AG08395 (cell line): ENCODE measurements at places on chromosomes 13 and 19.

DNA sequence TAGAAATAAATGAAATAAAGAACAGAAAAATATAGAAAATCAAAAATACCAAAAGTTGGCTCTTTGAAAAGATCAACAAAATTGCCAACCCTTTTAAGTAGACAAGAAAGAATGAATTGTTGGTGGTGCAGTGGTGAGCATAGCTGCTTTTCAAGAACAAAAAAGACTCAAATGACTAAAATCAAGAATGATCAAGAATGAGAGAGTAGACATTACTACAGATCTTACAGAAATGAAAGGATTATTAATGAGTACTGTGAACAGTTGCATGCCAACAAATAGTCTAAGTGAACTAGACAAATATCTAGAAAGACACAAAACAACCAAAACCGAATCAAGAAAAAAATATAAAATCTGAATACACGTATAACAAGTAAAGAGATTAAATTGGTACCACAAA is 53.9 kb downstream of the FNDC3A start:
- DNase-seq: no peak

DNA sequence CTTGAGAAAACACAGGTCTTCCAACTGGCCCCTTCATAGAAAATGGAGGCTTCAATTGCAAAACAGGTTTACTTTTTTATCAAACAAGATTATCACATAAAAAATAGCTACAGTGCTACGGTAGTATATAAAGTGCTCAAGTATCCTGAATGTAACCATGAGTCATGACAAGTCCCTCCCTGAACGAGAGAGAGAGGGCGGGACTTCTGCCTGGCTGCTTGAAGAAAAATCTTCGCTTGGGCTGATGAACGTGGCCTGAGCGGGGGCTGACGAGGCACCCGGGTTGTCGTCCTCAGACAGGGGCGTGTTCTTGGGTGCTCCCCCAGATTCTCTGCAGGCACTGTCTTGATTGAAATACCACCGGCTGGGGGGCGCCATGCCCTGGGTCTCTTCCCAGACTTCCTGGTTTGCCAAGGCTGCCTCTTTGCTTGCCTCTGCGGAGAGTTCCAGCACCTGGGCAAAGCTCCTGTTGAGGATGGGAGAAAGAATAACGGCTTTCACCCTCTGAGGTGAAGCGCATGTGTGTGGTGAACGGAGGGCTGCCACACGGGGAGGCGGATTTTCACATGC is 23.2 kb upstream of the CPAMD8 start:
- peak; percentile 58 for DNase-seq

- peak; percentile 90 for DNase-seq
Measured at GRCh38 chr19:40687525-40688016, 2.9 kb downstream of the NUMBL start.

GRCh38 chr13:65746406-65746921 is 1483.7 kb downstream of the PCDH9 start:
- DNase-seq: no peak

DNA sequence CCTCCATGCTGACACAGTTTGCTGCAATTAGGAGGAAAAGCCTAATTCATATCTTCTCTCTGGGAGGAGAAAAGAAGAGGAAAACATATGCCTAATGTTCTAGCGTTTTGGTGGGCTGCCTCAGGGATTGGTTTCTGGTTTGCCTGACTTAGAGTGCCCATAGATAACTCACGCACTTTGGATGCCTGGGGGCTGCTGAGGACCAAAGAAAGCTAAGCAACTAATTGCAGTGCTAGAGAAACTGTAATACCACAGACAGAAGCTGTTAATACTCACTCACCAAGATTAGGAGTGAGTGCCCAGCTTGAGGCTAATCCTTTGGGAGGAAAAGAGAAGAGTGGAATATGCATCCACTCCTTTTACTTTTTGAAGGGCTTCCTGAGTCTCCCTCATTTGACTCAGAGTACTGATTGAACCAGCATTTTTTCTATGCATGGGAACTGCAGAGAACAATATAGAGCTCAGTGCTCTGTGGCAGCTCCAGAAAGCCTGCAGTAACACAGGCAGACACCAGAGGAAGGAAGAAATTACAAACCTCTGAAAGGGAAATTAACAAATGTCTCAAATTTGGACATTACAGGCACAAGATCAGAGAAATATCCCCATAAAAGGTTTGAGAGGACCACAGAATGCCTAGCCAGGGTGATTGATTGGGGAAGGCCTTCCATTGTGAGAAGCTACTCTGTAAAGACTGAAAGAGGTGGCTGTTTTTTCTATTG is 666.4 kb downstream of the OLFM4 start:
- DNase-seq: no peak

- DNase-seq: peak; percentile 82
Measured at GRCh38 chr13:51643882-51644281, 59.6 kb downstream of the WDFY2 start.

- DNase-seq: no peak
Measured at GRCh38 chr19:32396046-32396652, 9.4 kb upstream of the DPY19L3 start.

GRCh38 chr19:5108123-5108596 is 139.2 kb downstream of the KDM4B start:
- no peak for DNase-seq

DNA sequence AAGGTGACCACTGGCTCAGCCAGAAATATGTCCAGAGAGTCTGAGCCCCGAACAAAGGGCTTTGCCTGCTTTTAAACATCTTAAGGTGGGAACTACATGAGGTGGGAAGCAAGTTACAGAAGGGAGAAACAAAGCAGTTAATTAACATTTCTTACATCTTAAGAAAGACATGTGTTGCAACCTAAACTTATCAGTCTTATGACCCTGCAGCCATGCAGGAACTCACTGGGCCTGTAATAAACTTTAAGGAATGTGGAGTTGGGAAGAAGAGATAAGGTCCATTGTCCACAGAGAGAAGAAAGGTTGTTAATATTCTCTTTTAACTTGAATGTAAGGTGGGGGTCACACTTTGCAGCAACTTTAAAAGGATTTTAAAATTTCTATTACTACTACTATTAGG is 46.8 kb upstream of the CYP2A7 start:
- DNase-seq: no peak

DNA sequence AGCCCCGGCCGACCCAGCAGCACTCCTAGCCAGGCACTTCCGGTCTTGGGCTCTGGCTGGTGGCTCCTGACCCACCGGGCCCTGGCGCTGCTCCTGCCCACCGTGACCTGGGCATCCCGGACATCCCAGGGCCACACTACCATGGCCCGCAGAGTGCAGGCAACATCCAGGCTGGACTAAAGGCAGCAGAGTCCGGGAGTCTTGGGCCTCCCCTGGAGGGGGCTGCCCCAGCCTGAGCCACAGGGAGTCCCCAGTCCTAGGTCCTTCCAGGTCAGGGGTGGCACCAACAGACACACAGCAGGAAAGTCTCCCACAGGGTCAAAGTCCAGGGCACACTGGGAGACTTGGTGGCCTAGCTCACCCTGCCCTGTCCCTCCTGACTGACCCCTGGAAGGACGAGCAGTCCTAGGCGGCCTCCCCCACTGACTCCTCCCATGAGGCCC is 10.8 kb downstream of the LSM4 start:
- no peak for DNase-seq

DNA sequence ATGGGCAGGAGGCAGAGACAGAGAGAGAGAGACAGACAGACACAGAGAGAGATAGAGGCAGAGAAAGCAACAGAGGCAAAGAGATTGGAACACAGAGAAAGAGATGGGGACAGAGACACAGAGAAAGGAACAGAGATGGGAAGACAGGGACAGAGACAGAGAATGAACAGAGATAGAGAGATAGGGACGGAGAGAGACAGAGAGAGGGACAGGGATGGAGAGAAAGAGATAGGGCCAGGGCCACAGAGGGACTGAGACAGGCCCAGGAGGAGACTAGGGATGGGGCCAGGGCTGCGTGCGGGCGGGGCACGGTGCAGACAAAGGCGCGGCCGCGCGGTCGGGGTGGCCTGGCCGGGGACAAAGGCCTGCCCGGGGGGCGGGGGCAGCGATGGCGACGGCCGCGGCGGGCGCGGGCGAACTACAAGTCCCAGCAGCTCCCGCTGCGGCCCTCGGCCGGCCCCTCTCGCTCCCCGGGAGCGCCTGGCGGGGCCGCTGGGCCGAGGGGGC is at the start of gene ZNF358:
ZNF358 (plus strand) TSS at position 459 of the 507 bp plus-strand sequence. CDS start 3,140 bp downstream, outside the sequence.
- peak; percentile 93 for DNase-seq

- no peak for DNase-seq
Measured at GRCh38 chr13:42740753-42741152, 40.6 kb upstream of the FAM216B start.

- no peak for DNase-seq
Measured at GRCh38 chr13:86909318-86909717, 761.9 kb upstream of the SLITRK5 start.

GRCh38 chr19:10133596-10133995 is 13.9 kb upstream of the EIF3G start:
- DNase-seq: no peak

DNA sequence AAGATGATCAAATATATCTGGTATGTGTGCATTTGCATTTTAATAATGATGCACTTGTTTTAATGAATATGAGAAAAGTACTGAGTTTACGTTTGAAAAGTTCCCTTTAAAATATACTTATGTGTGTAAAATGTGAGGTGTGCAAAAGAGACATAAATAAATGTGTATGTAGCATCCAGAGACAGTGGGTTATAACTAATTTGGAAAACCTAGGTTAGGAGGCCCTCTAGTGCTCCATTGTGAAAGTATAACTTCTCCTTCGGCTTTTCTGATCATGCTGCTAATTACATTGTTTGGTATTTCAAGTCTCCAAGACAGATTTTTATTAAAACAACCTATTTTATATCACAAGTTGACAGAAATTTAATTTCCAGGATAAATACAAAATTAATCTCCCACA is 30.1 kb downstream of the SCEL start:
- peak; percentile 18 for DNase-seq

DNA sequence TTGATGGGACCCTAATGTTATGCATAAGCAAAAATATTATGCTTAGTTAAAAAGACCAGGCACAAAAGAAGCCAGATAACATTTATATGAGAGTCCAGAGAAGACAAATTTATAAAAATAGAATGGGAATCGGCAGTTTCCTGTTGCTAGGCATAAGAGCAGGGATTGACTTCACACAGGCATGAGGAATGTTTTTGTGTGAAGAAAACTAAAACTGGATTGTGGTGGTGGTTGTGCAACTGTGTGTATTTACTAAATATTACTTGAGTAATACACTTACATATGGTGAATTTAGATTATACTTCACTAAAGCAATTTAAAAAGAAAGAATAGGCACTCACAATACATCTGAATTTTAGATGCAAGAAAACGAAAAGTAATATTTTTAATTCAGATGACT is 108.3 kb downstream of the SLITRK1 start:
- no peak for DNase-seq

DNA sequence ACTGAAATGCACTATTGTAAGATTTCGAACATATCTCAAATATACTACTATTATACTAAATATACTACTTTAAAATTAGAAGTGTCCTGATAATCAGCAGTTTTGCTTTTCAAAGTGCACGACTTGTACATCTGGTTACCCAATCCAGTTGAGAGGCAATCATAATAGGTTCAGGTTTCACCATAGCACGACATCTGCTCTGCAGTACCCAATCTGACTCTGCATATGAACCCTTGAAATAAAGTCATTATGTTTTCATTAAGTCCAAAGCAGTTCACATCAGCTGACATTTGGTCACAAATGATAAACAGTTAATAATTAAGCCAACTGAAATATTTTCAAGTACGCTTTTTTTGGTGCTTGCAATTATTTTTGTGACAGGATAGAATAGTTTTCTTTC is 90.6 kb downstream of the PCDH9 start:
- DNase-seq: no peak

DNA sequence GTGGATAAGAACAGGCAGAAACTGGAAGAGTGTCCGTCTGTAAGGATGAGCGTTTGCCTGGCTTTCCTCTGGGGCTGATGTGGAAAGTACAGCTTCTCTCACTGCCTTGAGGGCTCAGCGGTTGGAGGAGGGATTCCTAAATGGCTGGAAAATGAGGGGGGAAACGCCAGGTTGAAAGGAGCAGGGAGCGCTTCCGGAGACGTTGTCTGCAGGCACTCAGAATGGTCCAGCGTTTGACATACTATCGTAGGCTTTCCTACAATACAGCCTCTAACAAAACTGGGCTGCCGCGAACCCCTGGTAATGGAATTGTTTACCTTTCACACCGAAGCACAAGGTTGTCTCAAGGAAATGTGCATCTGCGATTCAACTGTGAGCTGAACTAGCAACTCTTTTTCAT is 39.9 kb downstream of the MRPL57 start:
- DNase-seq: no peak

- DNase-seq: no peak
Measured at GRCh38 chr13:104796581-104796980, 1730.4 kb upstream of the SLC10A2 start.

GRCh38 chr13:20193907-20194631 is 1.3 kb upstream of the GJB2 start:
- no peak for DNase-seq

- DNase-seq: no peak
Measured at GRCh38 chr19:47417746-47418691, 1.3 kb downstream of the MEIS3 start.

DNA sequence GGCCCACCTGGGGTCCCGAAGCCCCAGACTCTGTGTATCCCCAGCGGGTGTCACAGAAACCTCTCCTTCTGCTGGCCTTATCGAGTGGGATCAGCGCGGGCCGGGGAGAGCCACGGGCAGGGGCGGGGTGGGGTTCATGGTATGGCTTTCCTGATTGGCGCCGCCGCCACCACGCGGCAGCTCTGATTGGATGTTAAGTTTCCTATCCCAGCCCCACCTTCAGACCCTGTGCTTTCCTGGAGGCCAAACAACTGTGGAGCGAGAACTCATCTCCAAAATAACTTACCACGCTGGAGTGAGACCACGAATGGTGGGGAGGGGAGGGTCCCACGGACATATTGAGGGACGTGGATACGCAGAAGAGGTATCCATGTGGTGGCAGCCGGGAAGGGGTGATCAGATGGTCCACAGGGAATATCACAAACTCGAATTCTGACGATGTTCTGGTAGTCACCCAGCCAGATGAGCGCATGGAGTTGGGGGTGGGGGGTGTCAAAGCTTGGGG is 1.0 kb upstream of the ICAM5 start:
- DNase-seq: peak; percentile 67

DNA sequence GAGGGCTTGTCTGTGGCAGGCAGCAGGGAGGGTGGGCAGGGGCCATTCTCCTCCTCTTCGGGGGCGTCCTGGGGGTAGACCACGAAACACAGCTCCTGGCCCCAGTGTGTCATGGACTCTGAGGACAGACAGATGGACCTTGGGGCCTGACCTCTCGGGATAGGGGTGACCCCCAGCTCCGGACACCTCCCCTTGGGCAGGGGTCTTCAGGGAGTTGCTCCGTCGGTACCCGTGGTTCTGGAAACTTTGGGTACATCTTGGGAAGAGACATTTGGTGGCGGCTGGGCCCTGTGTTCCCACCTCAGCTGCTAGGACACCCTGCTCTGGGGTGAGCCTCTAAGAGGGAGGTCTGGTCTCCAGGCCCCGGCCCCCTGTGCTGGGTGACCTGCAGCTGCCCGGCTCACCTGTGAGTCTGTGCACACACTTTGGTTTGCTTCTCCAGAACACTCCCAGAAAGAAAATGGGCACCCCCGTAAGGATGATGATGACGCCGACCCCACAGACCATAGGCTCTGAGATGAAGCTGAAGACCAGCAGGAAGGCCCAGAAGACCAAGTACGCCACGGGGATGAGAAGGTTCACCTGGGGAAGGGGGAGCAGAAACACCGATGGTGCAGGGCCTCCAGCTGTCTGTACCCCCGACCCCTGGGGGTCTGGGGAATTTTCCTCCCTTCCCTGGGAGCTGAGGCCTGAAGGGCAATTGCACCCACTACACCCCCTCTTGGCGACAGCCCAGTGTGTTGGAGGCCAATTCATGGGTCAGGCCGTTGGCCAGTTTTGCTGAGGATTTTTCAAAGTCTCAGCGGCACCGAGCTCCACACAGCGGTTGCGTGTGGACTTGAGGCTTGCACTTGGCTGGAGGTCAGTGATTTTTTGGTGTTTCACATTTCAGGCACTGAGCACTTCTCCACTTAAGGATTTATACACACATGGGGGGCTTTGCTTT is 15.0 kb downstream of the LRP3 start:
- DNase-seq: no peak
